ENCODE measurements at places on chromosomes 12 and 14. TPM values are rescaled to one million over a fixed set of nuclear protein-coding genes. Genes with fewer than 3 reads are reported as not detected.

The PITPNM2 gene
- 13.0 TPM for total RNA-seq

The CLEC6A gene
- total RNA-seq: not detected

The KCNMB4 gene
- under 0.01 TPM for total RNA-seq

The RASSF9 gene
- 1.1 TPM for total RNA-seq

The MORN3 gene
- total RNA-seq: 0.47 TPM

The STAC3 gene
- total RNA-seq: not detected

The NANOG gene
- not detected for total RNA-seq

The TDRD9 gene
- 1.00 TPM for total RNA-seq

Data from mammary microvascular endothelial cell (primary cell).